ENCODE measurements at places on chromosomes 3 and 15. TPM values are rescaled to one million over a fixed set of nuclear protein-coding genes. Genes with fewer than 3 reads are reported as not detected.

GPX1 gene
- total RNA-seq, result 533 TPM

CPN2 gene
- not detected for total RNA-seq

EMC7 gene
- total RNA-seq, result 57.4 TPM

ACTC1 gene
- total RNA-seq, result not detected

LIPH gene
- total RNA-seq, result 5.6 TPM

SEMA7A gene
- 4.0 TPM for total RNA-seq

GHSR gene
- total RNA-seq, result not detected

RTP1 gene
- not detected for total RNA-seq

FOXL2 gene
- 0.26 TPM for total RNA-seq

FEZF2 gene
- not detected for total RNA-seq
